ENCODE measurements at places on chromosomes 4 and X.
A peak's percentile ranks its signal among the peaks of the same experiment; 100 is the strongest.

DNA sequence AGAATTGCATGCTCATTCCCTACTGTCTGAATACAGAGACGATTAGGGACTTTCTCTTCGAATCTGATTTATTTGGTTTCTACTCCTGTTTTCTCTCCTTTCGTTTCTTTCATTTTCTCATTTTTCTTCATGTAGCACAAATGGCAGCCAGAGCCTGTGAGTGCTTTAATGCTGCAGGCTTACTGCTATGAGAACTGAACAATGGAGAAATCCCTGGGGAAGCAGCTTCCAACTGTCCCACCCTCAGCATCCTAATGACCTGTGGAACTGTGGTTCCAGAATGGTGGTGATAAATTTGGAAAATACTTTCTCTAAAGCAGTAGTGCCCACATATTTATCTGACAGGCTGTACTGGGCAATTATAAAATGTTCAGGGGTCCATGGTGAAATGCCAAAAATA, 930.4 kb downstream of the DMD start:
- no peak for DNase-seq

GRCh38 chr4:108693211-108693610, 42.8 kb downstream of the OSTC start:
- no peak for DNase-seq

GRCh38 chr4:152646221-152646620, 33.6 kb downstream of the TMEM154 start:
- DNase-seq: no peak

DNA sequence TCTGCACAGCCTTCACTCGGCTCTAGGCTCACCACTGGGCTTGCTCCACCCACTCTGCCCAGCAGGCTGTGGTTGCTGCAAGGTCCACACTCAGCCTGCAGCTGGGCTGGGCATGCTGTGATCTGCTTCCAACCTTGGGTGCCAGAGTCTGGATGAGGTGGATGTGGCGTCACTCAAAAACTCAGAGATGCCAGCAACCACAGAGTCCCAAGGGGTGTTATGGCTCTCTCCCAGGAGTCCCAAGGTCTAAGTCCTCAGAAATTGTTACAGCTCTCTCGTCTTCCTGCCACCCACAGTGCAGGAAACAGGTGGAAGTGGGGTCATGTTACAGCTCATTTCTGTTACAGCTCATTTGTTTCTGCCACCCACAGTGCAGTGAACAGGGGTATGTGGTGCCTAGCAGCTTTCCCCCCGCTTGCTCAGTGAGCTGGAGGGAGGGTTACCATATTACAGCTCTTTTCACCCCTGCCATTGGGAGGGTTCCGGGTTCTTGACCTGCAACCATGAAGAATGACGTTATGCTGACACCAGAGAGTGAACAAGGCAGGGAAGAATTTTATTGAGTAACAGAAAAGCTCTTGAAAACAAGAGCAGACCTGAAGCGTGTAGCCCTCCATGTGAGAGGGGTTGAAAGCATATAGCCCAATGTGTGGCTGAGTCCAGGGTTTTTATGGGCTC, 893.9 kb downstream of the PCDH7 start:
- no peak for DNase-seq

DNA sequence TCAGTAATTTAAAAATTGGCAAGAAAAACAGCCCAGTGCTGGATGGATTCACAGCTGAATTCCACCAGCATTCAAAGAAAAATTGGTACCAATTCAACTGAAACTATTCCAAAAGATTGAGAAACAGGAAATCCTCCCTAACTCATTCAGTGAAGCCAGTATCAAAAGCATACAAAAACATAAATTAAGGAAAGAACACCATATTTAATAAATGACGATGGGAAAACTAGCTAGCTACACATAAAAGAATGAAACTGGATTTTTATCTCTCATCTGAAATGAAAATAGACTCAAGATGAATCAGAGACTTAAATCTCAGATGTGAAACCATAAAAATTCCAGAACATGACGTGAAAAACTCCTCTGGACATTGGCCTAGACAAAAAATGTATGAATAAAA, 516.8 kb upstream of the SPANXN1 start:
- DNase-seq: no peak

GRCh38 chrX:68429216-68429615, 4.1 kb downstream of the OPHN1 start:
- no peak for DNase-seq

DNA sequence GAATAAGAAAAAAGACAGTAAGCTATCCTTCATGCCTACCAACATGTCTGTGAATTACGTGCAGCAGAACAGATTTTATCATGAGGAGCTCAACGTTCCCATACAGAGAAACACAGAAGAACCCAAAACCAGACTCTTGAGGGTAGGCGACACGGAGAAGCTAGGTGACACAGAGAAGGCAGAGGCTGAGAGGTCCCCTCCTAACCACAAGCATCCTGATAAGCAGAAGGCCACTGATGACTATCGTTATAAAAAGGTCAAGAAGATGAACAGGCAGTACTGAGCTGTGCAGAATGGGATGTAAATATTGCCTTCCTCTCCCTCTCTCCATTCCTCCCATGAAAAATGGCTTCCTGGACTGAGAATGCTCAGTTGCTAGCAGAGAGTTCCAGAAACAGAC, 350.2 kb upstream of the BOD1L1 start:
- no peak for DNase-seq

GRCh38 chrX:118502161-118502789, 6.7 kb downstream of the DOCK11 start:
- DNase-seq: no peak

GRCh38 chr4:188433741-188434315, 294.6 kb downstream of the TRIML1 start:
- DNase-seq: no peak

DNA sequence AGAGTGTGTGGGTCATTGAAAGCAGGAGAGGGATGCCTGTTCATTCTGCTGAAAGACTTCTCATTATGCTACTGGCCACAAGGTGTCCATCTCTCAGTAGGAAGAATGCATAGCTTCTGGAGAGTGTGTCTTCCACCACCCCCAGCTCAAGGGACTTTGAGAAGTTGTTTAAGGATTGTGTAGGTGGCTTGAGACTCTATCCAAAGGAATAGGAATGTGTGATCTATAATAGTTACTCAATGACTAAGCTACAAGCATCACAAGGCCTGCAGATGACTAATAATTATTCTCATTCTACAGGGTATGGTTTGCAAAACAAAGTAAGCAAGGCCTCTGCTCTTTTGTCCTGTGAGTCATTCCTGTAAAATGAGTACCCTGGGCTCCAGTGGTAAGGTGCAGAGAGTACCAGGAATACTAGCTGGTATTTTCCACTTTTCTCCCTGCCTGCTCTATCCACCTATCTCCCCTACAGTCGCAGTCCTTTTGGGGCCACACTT, 279.8 kb upstream of the BOD1L1 start:
- DNase-seq: no peak

- DNase-seq: peak; percentile 40
These were observed 62.5 kb downstream of the RGS12 start for GRCh38 chr4:3355266-3355748.

GRCh38 chr4:84632092-84632491, 49.2 kb downstream of the CDS1 start:
- no peak for DNase-seq

- no peak for DNase-seq
These were observed 764.6 kb upstream of the FTHL17 start for GRCh38 chrX:31836479-31836878.

- no peak for DNase-seq
These were observed 28.0 kb upstream of the MXD4 start for GRCh38 chr4:2289955-2290333.
